ENCODE measurements at places on chromosomes 16 and 17.

- no peak for DNase-seq
These were observed 18.5 kb upstream of the SPNS2 start for GRCh38 chr17:4479982-4480751.

GRCh38 chr16:30570636-30571444, 674 bp downstream of the ZNF688 start:
- no peak for DNase-seq

DNA sequence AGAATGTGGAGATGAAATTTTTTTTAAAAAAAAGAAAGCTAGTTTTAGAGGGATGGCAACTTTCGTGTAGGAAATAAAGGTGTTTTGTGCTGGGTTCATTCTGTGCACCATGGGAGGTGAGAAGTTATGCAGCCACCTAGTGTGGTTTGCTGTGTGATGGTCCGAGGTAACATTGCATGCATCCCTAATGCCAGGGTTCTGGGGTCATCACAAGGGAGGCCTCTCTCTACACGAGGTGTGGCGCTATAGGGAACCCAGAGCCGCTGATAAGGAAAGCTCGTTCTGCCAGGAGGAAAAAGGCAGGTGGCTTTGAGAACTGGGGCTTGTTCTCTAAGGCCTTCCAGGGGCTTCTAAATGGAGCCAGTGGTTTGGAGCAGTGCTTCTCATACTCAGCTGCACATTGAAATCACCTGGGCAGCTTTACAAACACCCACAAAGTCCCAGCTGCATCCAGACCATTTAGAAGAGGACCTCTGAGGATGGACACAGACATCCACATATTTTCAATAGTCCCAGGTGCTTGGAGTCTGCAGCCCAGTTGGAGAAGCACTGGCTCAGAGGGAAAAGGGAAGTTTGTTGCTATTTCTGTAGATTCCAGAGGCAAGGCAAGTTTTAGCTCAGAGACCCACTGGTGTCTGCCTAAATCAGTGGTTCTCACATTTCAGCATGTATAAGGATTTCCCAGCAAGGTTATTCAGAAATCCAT, 43.5 kb downstream of the VPS35L start:
- DNase-seq, result no peak

DNA sequence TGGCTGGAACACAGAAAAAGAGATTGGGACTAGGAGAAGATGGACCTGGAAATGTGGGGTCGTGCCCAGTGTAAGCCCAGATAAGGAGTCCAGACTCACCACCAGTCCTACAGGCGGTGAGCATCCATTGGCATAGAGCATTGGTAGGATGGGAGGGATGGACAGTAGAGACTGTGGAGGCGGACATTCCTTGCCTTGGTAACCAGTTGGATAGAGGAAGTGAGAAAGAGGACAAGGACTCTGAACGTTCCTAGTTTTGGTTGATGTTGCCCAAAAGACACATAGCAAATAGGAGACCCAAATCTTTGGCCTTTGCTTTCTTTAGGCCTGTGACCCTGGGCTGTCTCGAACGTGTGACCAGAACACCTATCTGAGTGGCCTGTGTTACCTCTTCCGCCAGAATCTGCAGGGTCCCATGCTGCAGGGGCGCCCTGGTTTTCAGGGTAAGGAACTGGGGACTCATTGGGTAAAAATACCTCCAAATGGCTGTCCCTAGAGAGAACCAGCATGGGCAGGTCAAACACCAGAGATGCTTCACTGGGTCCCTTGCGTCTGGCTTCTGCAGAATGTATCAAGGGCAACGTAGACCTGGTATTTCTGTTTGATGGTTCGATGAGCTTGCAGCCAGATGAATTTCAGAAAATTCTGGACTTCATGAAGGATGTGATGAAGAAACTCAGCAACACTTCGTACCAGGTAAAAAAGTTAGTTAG, 6.4 kb downstream of the ITGAL start:
- DNase-seq, result no peak

DNA sequence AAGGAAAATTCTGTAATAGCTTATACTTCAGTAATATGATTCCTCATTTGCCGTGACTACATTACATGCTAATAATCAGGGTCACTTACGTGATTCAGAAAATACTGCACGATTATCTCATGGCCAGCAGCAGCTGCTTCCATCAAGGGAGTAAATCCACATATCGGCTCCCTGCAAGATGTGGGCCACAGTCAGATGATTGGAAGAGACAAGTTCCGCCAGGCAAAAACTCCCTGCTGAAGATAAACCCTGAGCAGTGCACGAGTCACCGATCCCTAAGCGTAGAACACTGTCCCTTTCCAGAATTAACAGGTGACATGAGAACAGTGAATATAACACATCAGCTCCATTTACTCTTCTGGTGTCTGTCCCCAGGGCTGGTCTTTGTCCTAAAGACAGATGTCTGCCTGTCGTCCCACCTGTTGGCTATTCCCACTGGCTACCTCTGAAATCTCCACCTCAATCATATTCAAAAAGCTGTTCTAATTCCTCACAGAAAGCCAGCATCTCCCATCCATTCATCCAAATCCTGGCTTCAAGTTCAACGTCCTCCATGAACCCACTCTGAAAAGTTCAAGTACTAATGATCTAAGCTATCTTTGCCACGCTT, 9.3 kb downstream of the ANKS3 start:
- no peak for DNase-seq
